Activated T-helper 1 cell treated with anti-CD3 and anti-CD28 coated beads, Interleukin-2, amount 50 U/mL, for 16 hours (primary cell): ENCODE measurements at places on chromosomes 13 and 19.

GRCh38 chr19:40605216-40605971 is 4.2 kb downstream of the LTBP4 start:
- DNase-seq = peak; percentile 68

- no peak for DNase-seq
These were observed 24.3 kb upstream of the DCUN1D2 start for GRCh38 chr13:113514847-113515246.

DNA sequence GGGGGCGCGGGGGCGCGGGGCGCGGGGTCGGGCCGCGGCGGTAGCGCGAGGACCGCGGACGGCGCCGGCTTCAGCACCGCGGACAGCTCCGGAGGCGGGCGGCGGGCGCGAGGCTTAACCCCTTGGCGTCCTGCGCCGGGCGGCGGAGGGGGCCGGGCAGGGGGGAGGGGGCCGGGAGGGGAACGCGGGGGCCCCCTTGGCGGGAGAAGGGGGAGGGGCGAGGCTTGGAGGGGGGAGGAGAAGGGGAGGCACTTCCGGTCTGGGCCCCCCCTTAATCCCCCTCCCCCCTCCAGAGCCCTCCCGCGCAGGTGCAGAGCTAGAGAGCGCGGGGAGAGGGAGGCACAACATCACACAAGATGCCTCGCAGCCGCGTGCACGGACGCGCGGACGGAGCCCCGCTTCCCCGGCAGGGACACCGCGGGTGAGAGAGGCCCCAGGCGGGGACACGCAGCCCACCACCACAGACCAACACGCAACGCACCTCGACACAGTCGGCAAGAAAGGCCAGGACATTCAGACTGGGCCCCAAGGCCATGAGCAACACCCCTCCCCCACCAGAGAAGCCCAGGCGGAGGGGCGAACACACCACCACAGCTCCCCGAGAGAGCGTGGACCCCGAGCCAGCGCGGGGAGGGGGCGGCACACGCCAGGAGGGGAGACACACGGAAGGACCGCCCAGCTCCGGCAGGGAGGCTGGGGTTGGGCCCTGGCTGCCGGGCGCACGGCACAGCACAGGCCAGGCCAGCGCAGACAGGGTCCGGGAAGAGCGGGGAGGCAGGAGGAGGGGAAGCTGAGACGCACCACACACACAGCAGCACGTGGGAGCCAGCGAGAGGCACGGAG is 24.1 kb downstream of the SHANK1 start:
- DNase-seq = no peak

DNA sequence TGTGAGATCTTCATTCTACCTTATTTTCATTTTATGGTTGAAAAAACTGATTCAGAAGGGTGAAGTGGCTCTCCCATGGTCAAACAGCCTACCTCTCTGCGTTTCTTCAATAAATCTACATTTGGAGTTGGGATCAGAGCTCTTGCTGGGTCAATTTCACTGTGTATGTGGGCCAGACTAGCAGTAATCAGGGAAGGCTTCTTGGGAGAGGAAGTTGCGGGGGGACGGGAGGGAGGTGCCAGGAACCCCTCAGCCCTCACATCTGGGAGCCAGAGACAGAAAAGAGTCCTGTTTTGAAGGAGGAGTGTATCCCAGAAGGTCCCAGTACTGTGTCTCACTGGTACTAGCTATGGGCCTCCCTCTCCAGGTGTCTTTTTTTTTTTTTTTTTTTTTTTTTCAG is 934 bp downstream of the KXD1 start:
- DNase-seq = no peak

DNA sequence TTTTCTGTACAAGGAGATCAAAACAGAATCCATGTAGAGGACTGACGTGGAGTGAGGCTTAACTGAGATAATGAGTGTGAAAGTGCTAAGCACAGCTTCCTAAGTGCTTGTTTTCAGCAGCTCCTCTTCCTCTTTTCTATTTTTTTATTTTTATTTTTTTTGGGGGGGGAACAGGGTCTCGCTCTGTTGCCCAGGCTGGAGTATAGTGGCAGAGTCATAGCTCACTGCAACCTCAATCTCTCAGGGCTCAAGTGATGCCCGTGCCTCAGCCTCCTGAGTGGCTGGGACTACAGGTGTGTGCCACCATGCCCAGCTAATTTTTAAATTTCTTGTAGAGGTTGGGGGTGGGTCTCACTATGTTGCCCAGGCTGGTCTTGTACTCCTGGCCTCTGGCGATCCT is 5.6 kb upstream of the FOSB start:
- no peak for DNase-seq

DNA sequence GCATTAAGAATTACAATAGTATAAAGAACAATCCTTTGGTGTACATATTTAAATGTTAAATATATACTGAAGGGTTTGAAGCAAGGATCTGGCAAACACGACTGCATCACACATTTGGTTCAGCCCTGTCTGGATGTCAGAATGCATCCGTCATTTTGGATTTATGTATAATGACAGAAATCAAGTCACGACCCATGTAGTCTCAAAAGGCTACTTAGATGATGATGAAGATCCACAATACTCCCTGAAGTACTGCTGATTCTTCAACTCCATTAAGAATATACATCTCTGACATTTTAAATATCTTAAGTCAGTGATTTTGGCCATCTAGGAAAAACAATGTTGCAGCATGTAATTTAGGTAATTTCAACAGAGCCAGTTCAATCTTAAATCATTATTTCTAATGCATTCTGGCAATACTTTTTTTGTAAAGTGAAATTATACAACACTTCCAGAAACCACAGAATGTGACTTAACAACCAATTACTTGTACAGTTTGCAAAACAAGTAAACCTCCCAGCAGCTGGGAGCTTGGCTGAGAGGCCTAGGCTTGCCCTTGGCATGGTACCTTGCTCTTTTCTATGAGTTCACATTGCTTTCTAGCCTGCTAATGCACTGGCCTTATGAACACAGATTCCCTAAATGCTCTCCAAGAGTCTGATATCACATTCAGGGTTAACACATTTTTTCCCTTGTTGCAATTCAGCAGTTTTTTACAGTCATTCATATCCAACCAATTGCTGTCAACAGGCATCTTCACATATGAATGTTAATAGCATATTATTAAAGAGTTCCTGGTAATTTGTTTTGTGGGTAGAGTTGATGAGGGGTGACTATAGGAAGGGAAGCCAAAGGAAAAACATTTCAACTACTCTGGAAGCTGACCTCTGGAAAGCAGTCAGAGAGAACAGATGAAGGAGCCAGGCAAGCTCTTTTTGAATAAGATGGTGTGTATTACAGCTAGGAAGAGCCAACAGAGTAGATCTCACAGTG is 175.2 kb downstream of the ENOX1 start:
- no peak for DNase-seq

DNA sequence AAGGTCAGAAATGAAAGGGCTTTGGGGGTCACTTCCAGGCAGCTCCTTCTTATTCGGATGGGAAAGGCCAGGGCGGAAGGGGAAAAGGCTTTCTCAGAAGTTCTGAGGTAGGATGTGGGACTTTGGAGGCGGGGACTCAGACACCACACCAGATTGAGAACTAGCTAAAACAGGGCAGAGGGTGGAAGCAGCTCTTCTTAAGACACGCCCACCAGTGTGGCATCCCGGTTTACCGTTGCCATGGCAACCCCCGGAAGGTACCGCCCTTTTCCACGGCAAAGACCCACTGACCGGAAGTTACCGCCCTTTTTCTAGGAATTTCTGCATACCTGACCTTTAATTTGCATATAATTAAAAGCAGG is 3.8 kb upstream of the LILRA5 start:
- no peak for DNase-seq

GRCh38 chr19:50205681-50206138 is 2.3 kb downstream of the MYH14 start:
- DNase-seq = no peak

- no peak for DNase-seq
These were observed 1.4 kb upstream of the MIR17HG start for GRCh38 chr13:91346062-91346461.

- no peak for DNase-seq
These were observed 343.1 kb downstream of the TEX29 start for GRCh38 chr13:111663505-111663904.

DNA sequence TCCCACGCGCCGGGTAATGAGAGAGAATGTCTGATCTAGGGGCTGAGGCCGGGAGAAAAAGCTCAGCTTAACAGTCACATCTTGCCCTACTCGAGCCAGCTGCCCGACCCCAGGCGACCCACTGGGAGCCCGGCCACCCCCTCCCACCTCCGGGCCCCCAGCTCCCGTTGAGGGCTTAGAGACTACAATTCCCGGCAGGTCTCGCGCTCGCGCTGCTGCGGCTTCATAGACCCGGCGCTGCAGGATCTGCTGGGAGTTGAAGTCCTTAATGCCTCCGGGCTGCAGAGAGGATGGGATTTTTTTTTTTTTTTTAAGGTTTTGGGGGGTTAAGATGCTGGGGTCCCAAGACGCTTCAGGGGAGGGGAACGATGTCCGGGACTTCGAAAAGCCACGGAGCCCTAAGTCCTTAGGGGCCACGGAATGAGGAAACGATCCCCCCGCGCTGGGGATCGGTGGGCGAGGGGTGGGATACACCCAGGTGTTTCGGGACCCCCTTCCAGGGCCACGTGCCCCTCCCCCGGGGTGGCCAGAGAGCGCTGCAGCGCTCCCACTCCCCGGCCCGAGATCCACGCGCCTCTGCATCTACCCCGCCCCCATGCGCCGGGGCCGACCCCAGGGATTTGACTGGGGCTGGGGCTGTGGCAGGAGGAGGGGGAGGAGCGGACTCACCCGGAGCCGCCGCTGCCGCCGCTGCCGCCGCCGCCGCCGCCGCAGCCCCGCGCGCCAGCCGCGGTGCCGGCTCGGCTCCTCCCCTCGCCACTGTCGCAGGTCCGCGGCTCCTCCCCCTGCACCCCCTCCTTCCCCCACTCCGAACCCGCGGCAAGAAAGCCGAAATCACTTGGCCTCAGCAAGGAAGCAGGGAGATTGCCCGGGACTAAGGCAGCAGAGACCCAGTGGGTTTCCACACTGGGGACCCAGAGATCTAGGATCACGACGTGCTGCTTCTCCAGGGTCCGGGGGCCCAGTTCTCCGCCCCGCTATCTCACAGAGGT is at the start of gene SYT3:
SYT3 (minus strand) TSS at position 761 of the 992 bp plus-strand sequence. CDS start 2,470 bp downstream, outside the sequence.
- no peak for DNase-seq

GRCh38 chr19:41327076-41327575 is 17.2 kb downstream of the CCDC97 start:
- DNase-seq = no peak

GRCh38 chr13:25085125-25085742 is 10.7 kb upstream of the PABPC3 start:
- DNase-seq = no peak

DNA sequence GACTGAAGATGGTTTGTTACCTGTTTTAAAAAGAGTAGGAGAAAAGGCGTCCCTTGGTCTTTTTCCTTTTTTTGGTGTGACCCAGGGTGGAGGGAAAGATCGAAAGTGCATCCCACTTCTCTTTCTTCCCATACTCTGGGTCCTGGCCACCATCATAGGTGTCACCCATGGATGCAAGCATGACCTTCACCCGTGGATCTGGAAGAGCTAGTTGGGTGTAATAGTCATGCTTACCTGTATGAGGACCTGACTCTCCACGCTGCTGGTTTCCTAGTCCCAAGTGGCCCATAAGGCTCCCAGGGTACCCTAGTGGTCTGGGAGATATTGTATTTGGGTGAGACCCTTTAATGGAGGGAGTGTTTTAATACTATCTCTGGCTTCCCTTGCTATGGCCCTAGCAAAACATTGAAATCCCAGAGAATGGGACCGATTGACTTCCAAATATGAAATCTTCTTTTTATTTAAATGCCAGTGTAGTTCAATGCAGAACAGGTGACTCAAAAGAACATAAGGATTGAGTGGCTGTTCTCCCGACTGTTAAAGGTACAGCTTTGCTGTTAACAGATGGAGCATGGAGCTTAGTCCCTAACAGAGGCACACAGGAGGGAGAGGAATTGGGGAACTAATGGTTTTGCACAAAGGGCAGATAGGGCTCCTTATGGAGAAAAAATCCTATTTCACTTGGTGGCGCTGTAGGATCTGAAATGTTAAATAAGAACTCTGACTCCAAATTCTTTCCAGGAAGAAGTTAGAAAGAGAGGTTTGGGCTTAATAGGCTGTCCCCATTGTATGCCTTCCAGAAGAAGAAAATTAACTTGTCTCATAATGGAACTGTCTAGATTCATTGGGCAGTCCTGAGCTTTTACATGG is 7.0 kb upstream of the ZNF550 start:
- DNase-seq = no peak

- no peak for DNase-seq
These were observed 1168.4 kb downstream of the SLITRK1 start for GRCh38 chr13:82713687-82714405.

DNA sequence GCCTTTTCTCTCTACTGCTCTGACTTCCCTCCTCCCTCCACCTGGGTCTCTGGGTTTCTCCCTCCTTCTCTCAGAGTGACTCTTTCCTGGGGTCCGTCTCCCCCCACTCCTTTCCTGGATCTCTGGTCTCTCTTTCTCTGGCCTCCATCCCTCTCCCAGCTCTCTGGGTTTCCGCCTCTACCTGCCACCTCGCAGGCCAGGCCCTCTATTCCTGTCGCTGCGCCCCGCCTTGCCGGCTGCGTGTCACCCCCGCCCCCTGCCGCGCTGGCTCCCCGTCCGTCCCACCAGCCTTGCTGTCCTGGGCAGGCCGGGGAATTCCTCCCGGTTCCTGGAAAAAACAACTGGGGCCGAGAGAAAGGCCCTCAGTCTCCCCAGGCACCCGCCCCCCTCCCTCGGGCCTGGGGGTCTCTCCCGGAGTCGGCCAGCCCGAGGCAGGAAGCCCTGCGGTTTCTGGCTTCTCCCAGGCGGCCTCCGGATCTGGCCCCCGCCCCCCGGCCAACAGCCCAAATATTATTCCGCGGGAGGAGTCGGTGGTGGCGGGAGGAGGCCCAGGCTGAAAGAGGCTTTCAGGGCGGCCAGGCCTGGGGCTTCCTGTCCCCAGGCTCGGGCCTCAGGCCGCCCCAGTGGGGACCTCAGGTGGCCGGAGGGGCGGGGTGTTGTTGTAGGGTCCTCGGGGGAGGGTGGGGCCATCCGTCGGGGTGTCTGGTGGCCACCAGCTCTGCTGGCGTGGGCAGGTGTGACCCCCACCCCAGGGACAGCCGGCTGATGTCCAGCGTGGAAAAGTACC is 9.3 kb downstream of the IRF2BP1 start:
- DNase-seq = no peak

- DNase-seq = peak; percentile 57
These were observed 595 bp upstream of the GPR183 start for GRCh38 chr13:99307648-99308339.

GRCh38 chr19:10692673-10693264 is 8.5 kb upstream of the QTRT1 start:
- no peak for DNase-seq

DNA sequence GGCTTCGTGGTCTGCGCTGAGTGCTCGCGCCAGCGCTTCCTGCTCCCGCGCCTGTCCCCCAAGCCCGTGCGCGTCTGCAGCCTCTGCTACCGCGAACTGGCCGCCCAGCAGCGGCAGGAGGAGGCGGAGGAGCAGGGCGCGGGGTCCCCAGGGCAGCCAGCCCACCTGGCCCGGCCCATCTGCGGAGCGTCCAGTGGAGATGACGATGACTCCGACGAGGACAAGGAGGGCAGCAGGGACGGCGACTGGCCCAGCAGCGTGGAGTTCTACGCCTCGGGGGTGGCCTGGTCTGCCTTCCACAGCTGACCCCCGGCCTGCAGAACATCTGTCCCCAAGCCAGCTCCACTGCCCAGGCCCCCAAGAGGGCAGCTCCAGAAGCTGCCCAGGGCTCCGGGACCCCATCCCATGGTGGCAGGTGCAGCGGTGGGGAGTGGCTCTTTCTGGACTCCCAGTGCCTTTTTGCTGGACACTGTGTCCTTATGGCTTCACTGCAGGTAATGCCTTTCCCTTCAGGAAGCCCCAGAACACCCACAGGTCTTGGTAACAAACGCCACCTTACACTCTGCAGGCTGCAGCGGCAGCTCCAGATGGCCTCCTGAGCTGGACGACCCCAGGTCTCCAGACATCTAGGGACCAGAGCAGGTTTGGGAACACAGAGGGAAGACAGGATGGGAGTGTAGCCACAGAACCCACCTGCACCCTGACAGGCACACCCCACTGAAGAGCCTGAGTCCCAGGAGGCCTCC is 9.3 kb downstream of the PLEKHF1 start:
- no peak for DNase-seq
